ENCODE measurements at places on chromosomes 16 and 17.

GRCh38 chr16:54940279-54940604, 9.6 kb downstream of the IRX5 start:
- DNase-seq: no peak

DNA sequence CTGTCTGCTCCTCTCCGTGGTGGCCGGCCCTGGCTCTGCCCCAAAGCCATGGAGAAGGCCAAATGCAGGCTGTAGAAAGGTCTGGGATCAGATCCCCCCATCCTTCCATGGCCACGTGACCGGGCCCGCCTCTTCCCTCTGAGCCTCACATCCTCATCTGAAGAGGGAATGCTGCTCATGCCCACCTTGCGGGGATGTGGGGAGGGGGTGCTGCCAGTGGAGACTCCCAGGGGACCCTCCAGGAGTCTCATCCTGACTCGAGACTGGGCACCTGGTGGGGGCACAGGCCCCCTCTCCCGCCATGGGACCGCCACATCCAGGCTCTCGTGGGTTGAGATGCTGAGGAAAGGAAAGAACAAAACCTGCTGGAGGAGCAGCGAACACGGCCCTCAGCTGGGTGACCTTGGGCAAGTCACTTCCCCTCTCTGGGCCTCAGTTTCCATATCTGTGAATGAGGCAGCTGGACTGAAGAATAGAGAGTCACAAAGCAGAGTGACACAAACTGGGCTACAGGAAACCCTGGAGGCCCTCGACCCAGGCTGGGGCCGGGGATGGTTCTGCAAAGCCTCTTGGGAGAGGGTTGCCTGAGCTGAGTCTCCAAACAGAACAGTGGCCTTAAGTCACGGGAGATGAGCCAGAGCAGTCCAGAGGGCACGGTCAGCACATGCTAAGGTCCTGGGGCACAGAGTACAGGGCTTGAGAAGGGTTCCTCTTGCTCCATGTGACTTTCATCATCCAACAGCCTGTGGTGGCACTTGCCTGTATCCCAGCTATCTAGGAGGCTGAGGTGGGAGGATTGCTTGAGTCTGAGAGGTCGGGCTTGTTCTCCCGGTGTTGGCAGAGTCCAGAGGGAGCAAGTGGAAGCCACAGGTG, 30.1 kb downstream of the SOCS1 start:
- no peak for DNase-seq

DNA sequence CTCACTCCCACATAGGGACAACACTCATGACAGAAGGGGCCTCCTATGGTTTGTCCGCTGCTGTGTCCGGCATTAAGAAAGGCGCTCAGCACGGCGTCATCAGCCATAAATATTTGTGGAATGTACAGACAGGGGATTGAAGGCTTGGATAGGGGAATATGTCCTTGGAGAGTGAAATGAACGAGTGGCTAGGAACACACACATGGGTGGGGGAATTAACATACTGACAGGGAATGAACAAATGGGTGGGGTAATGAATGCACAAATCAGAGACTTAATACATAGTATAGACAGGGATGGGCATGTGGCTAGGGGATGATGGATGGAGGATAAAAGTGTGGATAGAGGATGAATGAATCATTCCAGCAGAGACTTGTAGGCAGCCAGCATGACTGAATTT, 154.0 kb upstream of the HSBP1 start:
- no peak for DNase-seq

DNA sequence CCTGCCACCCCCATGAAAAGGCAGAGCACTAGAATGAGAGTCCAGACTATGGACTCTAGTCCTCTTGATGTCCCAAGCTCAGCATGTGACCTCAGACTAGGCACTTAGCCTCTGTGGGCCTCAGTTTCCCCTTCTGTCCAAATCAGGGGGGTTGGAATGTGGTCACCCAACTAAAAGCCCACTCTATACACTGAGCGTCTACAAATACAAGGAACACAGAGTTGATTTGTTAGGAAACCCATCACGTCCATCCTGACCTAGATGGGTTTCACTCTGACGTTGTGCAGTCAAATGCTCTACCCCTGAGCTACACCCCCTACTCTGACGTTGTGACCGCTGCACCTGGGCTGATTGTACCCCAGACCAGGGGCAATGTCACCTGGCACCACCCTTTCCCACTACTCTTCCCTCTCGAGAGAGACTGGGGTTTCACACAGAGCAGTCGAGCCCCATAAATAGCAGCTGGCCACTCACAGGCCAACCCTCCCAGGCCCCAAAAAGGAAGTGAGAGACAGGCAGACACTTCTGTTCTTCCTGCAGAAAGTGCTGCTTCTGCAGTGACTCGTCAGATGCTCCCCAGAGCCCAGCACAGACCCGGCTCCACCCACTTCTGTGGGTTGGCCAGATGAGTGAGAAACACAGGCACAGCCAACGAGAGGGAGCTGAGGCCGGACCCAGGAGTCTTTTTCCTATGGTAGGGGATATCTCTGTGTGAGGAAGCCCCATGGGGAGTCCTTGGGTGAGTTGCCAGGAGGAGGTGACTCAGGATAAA, 16.1 kb upstream of the TNFRSF13B start:
- DNase-seq: no peak

DNA sequence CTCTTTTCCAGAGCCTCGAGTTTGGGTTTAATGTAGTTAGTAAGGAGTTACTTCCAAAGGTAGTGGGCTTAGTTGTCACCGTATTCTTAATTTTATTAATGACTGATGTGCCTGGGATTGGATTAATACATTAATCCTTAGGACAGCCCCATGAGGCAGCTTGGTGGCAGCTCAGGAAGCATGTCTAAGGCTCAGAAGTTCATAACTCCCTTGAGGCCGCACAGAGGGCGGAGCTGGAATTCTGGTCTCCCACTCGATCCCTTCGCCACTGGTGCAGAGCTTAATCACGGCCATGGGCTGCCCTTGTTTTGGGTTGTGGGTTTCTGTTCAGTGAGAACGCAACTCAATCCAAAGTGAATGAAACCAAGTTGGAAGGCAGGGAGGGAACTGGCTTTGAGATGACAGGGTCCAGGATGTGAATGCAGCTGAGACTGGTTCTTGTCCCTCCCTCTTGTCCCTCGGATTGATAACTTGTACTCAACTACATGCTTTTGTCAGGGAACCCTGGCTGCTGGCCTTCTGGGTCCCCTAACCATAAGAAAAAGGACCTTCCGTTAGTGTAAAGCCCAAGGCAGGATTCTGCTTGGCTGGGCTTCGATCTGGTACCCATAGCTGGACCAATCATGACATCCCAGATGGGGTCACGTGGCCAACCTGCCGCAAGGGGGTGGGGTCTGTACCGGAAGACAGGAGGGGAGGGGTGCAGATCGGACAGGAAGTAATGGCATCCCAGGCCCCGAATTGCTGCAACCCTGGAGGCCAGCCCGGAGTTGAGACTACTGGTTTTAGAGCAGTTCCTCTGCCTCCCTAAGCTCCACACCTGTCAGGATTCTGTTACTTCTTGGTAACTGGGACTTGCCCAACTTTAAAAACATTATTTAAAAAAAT, 45.4 kb downstream of the SNX20 start:
- DNase-seq: no peak

DNA sequence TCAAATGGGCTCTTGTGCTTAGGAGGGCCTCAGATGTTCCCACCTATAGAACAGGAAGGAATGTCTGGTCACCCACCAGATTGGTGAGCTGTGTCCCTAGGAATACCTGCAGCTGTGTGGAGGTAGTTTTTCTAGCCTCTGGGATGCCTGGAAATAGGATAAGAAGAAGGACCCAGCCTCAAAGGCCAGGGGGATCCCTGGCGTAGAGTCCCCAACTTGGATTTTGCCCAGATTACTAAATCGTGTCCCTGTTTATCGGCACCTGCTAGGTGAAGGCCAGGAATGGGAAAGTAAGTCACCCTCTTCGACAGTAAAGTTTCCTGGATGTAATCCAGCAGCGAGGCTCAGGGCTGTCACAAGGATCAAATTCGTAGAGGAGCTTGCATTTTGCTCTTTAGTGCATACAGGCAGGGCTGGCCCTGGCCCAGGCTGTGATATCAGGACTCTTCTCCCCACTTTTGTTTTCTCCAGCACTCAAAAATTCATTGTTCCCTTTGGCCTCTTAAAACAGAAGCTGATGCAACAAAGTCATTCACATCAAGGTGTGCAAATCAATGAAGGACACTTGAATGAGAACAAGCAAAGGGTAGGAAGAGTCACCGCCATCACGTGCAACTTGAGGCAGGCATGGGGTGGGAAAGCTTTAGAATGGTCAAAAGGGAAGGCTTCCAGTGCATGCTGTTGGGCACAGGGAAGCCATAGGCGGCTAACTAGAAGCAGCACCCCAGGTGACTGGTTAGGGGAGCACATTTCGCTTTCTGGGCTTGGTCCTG, 7.5 kb downstream of the SLC13A2 start:
- no peak for DNase-seq

DNA sequence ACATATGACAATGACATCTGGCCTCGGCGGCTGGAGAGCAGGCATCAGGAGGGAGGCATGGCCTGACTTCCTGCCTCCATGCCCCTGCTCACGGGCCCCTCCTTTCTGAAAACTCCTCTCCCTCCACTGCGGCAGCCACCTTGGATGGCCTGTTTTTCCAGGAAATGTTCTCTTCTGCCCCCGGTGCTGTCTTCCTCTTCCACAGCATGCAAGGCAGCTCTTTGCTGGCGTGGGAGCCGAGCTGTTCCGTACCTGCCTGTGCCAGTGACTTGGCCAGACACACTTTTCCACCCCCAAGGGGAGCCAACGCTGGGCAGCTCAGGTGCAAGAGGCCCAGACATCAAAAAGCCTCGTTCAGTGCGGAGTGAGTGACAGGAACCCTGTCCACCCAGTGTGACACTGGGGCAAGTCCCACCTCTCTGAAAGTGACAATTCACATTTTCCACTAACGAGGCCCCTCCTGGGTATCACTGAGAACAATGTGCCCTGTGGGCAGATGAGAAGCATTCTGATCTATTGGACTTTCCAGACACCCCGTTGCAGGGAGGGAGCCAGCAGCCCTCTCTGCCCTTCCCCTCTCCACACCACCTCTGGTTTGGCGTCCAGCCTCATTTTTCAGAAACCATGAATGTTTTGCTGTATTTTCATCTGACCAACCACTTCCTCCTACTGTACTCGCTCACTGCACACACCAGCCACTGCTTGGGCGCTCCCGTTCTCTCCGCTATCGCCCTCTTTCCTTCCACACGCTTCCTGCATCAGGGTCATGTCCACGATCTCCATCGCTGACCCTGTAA, 31.2 kb downstream of the NSMCE1 start:
- DNase-seq: peak; percentile 75

- no peak for DNase-seq
These were observed at the start of gene NHLRC4 for GRCh38 chr16:566475-567372. Gene NHLRC4 (plus strand): TSS chr16:567005. CDS start chr16:568048, 1,043 bp downstream.

GRCh38 chr16:53998024-53998810, 288.4 kb downstream of the IRX3 start:
- DNase-seq: no peak

DNA sequence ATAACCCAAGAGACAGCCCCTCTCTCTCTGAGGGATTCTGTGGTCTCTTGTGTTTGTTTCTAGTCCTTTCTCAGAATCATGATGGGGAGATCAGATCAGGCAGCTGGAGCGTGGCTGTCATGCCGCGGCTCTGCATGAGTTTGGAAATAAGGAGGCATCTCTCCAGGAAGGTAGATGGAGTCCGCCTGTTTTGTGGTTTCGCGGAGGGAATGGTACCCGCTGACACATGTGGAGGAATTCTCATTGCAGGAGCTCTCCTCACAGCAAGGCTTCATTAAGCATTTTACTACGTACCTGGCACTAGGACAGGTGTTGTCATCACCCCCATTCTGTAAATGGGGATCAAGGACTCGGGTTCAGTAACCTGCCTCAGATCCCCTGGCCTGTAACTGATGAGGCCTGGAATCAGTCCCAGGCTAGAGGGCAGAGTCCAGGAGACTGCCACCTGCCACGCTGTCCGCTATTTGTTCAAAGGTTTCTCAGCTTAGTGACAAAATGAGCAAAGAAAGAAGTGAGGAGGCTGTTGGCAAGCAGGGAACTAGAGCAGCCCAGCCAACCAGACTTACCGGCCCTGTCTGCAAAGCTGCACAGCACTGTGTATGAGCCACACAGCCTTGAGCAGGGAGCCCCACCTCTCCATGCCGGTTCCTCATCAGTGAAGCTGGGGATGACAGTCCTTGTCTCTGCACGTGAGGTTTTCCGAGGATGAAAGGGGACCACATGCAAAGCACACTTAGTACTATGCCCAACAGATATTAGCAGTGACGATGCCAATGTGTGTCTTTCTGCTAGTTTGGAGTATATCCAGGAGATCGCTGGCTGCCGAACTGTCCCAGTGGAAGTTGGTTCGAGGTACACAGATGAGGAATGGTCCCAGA, 11.0 kb downstream of the KDM8 start:
- no peak for DNase-seq

DNA sequence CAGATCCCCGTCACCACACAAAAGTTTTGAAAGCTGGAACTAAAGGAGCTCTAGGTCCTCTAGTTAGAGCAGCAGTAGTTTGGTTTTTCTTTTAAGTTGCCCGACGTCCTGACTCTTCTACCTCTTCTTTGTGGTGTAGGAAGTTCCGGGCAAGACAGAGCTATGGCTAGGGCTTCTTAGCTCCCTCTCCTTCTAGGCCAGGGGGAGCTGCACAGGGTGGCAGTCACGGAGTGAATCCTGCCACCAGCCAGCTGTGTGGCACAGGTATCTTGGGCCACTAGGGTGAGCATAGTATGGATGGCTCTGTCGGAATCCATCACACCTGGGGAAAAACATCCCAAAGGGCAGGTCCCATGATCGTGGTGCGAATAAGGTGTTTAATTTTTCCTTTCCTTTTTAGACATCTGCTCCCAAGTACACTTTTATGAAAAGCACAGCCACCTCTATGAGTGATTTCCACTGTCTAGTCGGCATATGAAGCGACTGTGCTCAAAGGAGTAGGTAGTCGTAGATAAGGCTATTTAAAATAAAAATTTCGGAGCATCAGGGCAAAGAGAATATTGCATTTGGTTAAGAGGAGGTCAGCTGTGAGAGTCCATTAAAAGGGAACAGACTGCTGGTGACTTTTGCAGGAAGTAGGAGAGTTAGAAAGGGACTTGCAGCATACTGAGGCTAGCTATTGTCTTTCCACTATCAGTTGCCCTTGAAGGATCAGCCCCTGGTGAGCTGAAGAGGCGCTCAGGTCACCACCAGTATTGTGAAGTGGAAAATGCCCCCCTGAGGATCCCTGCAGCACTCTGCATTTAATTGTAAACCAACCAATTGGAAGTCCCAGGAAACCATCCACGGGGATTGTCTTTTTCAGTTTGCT, 2.1 kb downstream of the PRKCA start:
- no peak for DNase-seq

DNA sequence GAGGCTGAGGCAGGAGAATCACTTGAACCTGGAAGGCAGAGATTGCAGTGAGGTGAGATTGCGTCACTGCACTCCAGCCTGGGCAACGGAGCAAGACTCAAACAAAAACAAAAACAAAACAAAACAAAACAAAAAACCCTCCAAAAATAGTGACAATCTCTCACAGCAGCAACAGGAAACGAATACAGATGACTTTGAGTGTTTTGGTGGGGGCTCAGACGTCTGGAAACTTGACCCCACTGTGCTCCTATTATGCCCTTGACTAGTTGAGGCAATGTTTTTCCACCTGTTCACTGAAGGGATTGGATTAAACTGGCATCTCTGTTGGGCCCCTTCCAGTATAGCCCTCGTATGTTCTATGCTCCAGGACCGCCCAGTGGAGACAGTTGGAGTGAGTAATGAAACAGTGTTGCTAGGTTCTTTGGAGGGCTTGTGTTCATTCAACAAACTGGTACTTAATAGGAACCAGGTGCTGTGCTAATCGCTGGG, 167.0 kb downstream of the UTP18 start:
- DNase-seq: no peak
